Activated CD4-positive, alpha-beta T cell treated with anti-CD3 and anti-CD28 coated beads, Interleukin-2, amount 10 ng/mL, durations not matched to agents 24 days and 14 days (primary cell): ENCODE measurements at places on chromosomes 6 and 20. TPM values are rescaled to one million over a fixed set of nuclear protein-coding genes. Genes with fewer than 3 reads are reported as not detected.

SLC35D3 gene
- not detected in 2 replicates for total RNA-seq

BPIFB4 gene
- total RNA-seq, result not detected in 2 replicates

RSPO3 gene
- not detected in 2 replicates for total RNA-seq

XKR7 gene
- not detected in 2 replicates for total RNA-seq

RCAN2 gene
- total RNA-seq, result 0.07 and 0.21 TPM in 2 replicates

MUC22 gene
- not detected in 2 replicates for total RNA-seq

CCM2L gene
- not detected in 2 replicates for total RNA-seq

DNA sequence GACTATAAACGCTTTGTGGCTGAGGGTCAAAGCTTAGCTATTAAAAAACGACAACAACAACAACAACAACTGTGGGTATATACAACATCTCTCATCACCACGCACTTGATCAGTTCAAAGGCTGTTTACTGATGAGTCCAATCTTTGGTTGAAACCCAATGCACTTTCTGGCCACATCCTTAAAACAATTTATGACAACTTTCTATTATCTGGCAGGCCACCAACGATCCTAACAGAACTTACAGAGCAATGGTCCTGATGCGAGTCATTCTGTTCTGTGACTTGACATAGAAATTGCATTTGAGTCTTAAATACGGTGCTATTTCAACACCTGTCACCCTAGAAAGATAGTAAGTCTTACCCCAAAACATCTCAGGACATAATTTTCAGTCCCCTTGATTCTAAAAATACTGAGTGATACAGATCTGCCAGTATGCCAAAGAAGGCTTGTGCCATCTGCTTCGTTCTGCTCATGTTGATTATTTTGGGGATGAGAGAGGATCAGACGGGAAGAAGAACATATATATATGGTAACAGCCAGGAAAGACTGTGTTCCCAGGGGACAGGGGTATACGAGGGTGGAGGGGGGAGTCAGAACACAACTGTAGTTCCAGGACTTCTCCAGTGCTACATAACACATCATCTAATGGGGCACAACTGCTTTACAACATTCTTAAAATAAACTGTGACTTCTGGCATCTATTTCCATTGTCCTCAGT is 55.8 kb downstream of the PLAGL1 start:
- DNase-seq, result no peak

- no peak for DNase-seq
Observed at GRCh38 chr20:57680934-57681914, 28.6 kb downstream of the PMEPA1 start.

- DNase-seq, result no peak
Observed at GRCh38 chr6:38436726-38437465, 202.8 kb downstream of the BTBD9 start.

DNA sequence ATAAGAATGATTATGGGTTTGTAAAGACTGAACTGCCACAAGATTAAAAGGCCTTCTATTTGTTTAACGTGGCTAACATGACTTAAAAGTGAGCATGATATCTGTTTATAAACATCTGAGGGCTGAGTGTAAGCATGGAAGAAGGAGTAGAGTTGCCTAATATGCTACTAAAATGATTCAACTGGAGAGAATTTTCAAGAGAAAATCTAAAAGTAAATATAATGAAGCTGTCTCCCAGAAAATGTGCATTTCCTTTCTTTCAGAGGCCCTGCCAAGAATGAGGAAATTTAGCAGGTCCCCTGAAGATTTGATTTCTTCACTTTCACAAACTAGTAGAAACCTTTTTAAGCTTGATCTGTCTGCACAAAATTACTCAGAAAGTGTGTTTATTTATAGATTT is 4.2 kb upstream of the EYA4 start:
- DNase-seq, result no peak

DNA sequence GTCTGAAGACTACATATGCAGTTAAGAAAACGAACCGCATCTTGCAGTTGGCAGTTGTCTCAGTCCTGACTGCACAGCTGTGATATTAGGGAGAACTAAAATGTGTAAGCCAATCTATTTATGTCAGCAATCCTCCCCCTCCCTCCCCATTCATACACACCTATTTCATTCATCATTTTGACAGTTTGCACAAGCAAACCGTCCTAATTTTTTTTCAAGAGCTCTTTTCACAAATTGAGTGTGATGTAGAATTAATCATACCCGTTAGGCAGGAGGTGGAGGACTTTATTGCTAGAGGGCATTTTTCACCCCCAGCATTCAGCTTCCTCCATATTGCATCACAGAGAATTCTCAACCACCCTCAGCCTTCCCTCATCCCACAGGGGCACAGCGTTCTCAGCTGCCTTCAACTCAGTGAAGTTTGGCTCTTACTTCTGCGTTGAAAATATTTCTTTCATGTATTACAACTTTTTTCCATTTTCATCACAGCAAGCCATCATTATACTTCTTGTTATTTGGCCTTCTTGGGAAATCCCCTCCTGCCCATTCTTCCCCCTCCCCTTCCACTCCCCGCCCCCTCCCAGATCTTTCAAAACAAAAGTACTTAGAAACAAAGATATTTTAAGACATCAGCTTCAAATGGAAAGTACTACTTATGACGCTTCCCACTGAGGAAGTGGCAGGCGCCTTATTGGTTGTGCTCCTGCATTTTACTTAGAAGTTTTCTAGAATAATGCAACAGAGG is 37.5 kb downstream of the NOX3 start:
- DNase-seq, result peak; percentile 85

DNA sequence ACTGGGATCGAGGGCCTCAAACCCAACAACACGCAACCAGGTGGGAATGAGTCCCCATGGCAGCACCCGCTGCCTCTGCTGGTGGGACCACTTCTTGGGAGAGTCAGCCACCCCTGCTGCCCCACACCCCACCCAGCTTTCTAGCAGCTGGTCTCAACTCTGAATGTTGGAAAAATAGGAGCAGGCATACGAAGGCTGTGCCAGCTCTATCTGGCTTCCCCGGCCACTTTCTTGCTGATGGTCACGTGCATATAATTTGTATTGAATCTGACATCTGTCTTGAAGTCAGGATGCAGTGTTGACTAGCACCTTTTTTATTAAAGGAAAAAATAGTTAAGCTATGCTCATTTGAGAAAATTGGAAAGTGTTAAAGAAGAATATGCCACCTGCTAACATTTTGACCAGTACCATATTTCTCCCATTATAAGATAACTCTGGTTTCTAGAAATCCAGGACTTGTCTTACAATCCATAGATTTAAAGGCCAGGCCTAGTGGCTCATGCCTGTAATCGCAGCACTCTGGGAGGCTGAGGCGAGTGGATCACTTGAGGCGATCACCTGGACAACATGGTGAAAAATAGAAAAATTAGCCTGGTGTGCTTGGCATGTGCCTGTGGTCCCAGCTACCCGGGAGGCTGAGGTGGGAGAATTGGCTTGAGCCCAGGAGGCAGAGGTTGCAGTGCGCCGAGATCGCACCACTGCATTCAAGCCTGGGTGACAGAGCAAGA is 26.9 kb upstream of the MAPRE1 start:
- no peak for DNase-seq

DNA sequence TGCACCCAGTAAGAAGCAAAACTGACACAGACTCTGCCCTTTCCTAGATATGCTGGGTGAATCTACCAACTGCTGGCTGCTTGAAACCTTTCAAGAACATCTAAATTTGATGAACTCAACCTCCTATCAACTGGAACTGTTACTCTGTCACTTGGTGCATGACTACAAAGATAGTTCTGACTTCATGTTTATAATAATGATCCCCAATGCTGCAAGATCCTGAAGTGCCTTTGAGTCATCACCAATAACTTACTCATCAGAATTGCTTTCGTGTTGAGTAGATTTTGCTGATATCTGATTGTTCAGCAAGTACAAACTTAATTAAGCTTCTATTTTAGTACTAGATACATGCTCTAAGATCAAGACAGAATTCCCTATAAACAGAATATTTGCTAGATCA is 100.2 kb upstream of the ARMC2 start:
- no peak for DNase-seq

DNA sequence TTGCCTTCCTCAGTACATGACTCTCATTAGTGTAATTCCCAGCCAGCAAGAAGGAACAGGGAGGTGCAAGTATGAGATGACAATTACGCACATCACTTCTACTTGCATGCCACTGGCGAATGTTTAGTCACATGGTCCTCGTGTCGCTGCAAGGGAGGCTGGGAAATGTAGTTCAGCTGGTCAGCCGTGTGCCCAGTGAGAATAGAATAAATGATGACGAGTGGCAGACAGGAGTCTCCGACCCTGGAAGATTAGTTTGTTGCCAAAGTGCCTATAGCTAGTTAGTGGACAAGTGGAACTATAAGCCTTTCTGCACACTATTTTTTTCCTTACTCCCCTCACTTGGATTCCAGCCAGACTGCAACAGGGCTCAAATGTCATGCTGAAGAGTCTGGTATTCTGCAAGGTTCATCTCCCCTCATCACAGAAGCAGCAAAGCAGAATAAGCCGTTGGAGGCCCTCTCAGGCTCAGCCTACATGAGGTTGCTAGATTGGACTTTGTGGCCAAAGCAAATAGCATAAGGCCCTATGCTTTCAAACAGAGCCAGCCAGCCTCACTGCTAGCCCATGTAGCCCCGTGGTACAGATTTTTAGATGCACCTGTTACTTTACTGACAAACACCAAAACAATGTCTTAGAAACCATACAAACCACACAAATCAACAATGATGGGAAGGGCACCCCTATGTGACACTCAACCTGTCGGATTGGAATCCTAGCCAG is 9.7 kb downstream of the LINC00237 start:
- no peak for DNase-seq

GRCh38 chr6:159899994-159900745 is 9.4 kb downstream of the MAS1 start:
- DNase-seq, result no peak

GRCh38 chr20:54209216-54209813 is 1.4 kb downstream of the PFDN4 start:
- no peak for DNase-seq

GRCh38 chr6:105814745-105815536 is 271.2 kb upstream of the PRDM1 start:
- DNase-seq, result peak; percentile 80

DNA sequence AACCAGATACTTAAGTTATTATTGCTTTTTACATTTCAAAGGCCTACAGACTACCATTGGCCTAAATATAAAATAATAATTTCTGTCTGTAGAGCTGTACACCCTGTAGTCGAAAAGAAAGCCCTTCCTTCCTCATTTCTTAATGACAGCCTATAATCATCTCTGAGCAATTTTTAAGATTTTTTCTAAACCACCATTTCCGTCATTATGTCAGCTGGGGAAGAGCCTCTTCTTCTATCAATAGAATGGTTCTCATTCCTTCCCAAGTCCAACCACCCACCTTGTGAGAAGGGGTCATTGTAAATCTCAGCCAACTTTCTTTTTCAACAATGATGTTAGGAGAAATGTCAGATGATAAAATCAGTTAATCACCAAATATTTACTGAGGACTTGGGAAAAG is 91.8 kb downstream of the PLEKHG1 start:
- DNase-seq, result no peak

DNA sequence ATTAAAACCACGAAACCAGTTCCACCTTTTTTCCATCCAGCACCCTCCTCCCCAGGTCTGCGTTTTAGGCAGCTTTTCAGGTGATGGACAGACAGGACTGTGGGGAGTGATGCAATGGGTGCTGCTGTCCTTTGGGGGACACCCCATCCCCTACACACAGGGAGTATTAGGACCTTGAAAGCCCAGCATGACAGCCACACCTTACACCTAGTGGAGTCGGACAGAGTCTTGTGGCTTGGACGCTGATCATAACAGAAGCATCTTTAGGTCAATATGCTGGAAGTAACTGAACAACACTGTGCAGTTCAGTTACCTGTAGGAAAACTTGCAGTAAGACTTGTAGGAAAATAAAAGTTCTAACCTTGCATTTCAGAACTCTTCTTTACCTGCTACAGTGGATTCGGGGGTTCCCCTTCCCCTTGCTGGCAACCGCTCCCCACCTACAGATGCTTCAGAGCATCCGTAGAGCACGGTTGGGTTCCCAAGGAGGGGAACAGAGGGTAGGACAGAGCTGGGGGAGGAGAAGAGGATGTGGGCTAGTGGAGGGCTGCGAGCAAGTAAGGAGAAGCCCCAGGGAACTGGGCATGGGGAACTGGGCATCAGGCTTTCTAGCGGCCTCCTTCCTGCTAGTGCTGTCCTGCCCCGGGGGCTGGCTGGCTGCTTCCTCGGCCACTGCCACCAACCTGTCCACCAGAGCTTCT is 31.7 kb downstream of the PLEKHG1 start:
- no peak for DNase-seq

GRCh38 chr20:23554401-23554800 is 13.9 kb downstream of the CST9L start:
- no peak for DNase-seq

DNA sequence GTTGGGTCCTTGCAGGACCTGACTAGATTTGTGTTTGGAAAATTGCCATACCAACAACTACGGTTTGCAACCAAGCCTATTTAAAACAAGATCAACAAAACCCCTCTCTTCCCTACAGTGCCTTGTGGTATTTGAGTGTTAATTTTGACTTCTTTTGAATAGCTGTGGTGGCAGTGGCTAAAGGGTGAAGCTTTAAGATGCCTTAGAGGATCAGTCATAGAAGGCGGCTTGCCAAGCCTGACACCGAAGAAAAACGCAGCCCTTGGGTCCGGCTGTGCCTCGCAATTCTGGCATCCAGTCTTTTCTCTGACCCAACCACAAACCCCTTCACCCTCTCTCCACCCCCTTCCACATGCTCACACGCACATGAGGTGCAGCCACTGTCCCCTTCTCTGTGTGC is 32.6 kb downstream of the BMP6 start:
- no peak for DNase-seq

DNA sequence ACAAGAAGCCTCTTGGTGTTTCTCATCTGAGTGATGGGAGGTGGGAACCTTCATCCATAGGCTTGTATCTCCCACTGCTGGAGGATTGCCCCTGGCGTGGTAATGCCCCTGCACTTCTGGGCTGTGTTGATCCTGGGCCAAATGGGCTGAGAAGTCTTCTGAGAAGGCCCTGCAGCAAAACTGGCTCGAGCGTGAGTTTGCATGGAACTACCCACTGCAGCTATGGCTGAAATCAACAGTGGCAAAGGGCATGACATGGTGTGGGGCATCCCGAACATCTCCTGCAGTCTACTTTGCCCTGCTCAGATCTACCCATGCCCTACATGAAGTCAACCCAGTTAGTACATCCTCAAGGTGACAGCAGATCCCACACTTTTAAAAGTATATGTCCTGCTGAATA is 130.6 kb downstream of the NRN1 start:
- no peak for DNase-seq

- no peak for DNase-seq
Observed at GRCh38 chr6:74631564-74631963, 574.3 kb downstream of the COL12A1 start.

- DNase-seq, result no peak
Observed at GRCh38 chr6:168562576-168563151, 121.7 kb downstream of the SMOC2 start.

DNA sequence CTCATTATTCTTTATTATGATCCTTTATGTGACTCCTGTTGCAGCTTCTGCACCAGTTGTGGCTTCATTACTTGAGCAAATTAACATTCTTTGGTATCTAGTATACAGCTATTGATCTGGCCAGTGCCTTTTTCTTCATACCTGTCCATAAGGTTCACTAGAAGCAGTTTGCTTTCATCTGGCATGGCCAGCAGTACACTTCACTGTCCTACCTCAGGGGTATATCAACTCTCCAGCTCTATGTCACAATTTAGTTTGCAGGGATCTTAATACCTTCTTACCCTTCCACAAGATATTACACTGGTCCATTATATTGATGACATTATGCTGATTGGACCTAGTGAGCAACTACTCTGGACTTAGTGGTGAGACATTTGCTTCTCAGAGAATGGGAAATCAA is 46.6 kb downstream of the VTA1 start:
- no peak for DNase-seq
